Germinal center (tissue), 1 donor: ENCODE measurements at places on chromosomes 1 and 21.

GRCh38 chr1:234950598-234950997, 178.0 kb downstream of the TOMM20 start:
- DNase-seq: no peak

GRCh38 chr21:43975469-43976098, 36.5 kb upstream of the TRAPPC10 start:
- DNase-seq: peak; percentile 85

GRCh38 chr1:83734420-83734819, 264.5 kb downstream of the TTLL7 start:
- no peak for DNase-seq

GRCh38 chr1:161145832-161146231, 7.9 kb upstream of the UFC1 start:
- no peak for DNase-seq

- peak; percentile 53 for DNase-seq
These were observed 562 bp downstream of the MAP7D1 start for GRCh38 chr1:36156329-36157114.

GRCh38 chr1:150164779-150165178, 15.1 kb downstream of the PLEKHO1 start:
- no peak for DNase-seq

DNA sequence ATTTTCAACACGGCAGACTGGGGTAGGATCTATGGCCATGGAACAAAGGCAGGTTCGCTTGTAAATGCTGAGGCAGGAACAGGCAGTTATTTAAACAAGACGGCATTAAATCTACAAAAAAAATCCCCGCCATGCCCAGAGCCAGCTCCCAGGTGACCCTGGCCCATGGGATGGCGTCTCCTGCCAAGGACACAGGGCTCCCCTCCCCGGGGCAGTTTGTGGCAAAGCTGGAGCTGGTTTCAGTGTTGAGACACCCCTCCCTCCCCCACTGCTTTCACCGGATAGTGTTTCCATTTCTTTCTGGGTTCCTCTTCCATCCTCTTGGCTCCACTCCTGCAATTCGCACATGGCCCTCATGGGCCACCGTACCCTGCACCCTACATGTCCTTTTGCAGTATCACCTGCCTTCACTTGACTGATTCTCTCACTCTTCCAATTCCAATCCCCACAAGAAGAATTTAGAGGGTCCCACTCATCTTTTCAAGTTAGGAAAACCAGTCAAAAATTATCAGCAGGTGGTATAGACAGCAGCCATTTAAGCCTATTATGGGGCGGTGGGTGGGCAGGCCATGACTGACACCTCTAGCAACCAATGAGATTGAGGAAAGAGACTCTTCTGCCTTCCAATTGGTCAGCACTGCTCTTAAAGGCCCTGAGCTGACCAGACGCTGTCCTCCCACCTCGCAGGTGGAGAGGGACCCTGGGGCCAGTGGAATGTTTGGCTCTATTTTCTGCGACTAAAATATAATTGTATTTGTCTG, 52.0 kb downstream of the OLIG1 start:
- DNase-seq: peak; percentile 36

- no peak for DNase-seq
These were observed 26.2 kb downstream of the SLC66A1 start for GRCh38 chr1:19338323-19338762.

DNA sequence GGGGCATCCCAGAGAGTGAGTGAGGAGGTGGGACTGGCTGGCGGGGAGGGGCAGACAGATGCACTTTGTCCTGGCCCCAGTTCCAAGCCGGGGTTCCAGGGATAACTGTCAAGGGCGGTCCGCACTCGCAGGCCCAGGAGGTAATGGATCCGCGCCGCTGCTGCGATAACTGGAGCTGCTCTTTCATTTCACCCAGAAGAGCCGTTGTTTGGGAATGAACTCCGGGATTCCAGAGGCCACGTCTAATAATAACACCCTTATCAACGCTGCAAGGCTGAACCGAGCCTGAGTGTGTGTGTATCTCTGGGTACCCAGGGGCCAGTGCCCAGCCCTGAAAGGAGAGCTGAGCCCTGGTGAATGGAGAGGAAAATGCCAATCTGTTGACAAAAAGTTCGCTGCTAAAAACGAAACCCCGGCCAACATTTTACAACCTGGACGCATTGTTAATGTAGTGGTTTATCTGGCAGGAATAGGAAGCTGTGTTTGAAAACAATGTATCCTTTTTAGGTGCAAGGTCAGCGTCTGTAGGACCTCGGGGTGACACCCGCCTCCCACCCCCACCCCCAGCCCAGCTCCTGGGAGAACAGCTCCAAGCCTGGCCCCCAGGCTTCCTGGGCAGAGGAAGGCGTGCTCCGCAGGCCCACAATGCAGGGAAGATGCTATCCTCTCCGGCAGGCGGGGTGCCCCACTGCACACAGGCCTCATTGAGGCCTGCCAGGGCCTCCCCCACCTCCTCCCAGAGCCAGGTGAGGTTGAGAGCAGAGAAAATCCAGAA, 119.7 kb downstream of the PROX1 start:
- no peak for DNase-seq

DNA sequence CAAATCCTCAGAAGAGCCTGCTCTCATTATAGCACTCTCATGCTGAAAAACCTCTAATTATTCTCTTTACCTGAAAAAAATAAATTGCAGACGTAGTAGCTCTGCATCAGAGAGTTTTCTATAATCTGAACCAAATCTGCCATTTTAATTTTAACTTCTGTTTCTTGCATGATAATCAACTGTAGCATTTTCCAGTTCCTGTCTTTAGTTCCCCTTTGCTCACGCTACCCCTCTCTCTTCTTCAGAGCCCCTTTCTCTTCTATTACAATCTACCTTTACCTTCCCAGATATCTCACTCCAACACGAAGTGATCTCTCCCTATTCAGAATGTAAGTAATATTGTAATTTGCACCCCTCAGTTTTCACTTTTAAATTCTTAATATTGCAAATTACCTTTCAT, 31.4 kb downstream of the FMO1 start:
- DNase-seq: peak; percentile 24

DNA sequence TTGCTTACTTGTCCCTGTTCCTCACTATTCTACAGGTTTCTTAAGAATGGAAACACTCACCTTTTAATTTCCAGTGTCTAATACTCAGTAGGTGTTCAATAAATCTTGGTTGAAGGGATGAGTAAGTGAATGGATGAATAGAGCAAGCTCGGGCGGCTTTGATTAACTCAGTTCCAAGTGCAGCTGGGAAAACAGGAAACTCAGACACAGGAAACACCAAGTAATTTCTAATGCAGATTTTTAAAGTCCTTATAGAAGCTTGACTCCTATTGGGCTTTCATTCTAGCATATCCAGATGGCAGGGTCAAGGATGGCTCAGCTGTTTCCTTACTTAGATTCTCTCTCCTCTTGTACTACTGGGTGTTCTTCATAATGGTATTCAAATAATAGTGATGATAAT, 14.0 kb downstream of the CAMK1G start:
- no peak for DNase-seq

- no peak for DNase-seq
These were observed 179.0 kb upstream of the TNR start for GRCh38 chr1:175922254-175922881.

DNA sequence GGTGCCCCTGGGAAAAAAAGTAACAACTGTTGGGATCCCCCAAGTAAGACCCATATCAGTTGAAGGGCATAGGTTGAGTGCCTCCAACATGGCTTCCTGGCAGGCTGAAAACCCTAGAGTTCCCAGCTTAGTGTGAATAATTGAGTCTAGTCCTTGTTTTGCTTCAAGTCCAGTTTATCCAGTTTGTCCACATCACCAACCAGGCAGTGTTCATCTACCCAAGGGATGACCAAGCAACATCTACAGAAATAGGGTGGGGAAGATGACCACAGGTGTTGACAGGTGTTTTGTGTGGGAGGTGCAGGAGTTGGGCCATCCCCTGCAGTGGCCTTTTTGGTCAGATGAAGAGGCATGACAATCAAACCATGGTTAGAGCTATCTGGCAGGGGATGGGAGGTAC, 54.3 kb upstream of the ERO1B start:
- no peak for DNase-seq

DNA sequence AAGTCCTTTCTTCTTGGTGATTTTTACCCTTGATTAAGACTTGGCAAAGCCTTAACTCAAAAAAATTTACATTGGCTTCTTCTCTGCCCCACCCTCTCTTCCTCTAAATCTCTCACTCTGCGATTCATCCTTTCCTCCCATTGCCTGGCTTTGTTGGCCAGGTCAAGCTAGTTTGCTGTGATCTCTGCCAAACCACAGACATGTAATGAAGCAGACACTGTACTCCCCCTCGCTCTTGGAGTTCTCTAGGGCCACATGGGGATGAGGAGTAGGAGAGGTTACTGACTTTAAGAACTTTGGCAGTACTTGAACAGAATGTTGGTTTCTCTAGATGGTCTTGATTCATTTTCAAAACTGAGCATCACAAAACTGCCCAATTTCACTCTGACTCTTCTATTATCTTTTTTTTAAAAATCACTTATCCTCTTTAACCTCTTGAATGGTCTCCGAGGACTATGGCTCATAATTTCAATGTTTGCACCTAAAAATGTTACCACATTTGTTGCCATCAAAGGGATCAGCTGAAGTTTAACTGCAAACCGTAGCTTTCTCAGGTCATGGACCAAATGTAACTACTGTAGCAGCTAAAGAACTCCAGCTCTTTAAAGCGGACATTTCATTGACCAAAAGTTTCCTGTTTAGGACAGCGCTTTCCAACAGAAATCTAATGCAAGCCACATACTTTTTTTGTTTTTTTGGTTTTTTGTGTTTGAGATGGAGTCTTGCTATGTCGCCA, 62.7 kb upstream of the IPO9 start:
- no peak for DNase-seq

DNA sequence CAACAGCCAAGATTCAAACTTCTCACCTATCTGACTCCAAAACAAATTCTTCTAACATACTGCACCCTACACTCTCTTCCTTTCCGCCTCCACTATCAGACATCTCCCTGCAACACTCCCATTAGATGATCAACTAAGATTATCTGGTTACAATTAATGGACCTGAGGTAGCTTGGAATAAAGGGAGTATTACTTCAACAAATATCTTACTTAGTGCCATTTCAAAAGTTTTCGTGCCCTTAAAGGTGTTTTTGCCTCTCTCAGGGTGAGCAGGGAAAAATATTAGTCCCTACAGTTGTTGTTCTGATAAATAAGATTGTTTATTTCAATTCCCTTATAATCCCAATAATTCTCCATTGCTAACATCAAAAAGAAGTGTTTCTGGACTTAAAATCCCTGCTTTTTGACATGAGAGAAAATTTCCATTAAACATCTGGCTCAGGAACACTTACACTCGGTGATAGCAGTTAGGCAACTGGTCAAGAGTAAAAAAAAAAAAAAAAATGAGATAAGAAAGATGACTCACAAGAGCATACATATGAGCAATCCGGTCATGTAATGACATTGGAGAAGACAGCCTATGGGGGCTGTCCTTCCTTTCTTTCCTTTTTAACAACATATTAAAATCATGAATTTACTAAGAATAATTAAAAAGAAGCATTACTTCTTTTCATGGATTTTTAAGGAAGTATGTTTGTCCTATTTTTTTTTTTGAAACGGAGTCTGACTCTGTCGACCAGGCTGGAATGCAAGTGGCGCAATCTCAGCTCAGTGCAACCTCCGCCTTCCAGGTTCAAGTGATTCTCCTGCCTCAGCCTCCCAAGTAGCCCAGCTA, 7.6 kb downstream of the RSBN1 start:
- DNase-seq: no peak

GRCh38 chr1:108124023-108124422, 76.1 kb downstream of the SLC25A24 start:
- no peak for DNase-seq

DNA sequence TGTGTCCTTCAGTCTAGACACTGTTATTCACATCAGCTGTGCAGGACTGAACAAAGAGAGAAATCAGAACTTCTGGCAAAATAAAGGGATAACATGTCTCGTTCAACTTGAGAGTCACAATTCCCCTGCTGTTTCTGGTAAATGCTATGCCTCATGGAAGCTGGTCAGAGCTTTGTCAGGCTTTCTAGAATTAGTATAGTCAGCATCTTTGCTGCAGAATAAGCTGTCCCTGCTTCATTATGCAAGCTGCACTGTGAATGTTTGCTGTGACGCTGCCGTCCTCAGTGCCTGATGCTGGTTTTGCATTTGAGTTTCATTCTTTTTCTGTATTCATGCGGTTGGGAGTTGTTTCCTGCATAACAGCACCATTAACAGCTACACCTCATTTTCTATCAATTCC, 96.4 kb upstream of the KCNJ6 start:
- no peak for DNase-seq

GRCh38 chr1:7644961-7645750, 125.9 kb upstream of the VAMP3 start:
- DNase-seq: no peak

DNA sequence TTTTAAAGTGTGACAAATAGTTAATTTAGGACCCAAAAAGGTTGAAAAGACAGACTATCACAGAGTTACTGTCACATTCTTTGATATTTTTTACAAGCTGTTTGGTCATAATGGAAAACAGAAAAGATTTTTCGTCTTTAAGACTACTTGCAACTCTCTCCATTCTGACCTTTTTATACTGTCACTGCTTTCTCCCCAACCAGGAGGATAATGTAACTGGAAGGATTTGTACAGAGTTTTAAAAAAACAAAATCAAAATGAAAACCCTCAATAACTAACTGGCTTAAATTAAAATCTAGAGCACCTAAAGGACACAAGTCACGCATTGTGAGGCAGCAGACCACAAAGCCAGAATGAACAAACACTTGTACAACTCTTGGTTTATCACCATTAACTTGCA, 257.7 kb downstream of the FAF1 start:
- DNase-seq: no peak

- DNase-seq: no peak
These were observed 28.2 kb downstream of the RUNX1 start for GRCh38 chr21:35020902-35021301.

DNA sequence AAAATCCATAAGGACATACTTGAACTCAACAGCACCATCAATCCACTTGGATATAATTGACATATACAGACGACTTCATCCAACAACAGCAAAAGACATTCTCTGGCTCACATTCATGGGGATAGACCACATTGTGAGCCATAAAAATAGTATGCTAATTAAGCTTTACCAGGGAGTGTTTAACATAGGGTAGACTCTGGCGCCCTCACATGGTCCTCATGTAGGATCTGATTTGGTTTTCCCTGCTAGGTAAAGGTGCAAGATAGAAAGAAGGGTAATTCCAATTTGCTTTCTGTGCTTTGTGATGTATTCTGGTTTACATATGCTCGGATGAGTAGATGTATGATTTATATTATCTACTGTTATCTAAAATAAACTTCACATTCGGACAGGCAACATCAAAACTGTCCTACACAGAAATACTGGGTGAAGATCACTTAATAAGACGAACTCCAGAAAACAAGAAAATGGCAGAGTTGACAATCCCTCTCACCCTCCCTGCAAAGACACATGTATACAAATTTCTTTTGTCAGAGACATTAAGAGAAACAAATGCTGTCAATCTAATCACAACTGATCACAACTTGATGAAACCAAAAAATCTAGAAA, 27.7 kb downstream of the CR1L start:
- peak; percentile 53 for DNase-seq
